ENCODE measurements at places on chromosomes 5 and 9.

DNA sequence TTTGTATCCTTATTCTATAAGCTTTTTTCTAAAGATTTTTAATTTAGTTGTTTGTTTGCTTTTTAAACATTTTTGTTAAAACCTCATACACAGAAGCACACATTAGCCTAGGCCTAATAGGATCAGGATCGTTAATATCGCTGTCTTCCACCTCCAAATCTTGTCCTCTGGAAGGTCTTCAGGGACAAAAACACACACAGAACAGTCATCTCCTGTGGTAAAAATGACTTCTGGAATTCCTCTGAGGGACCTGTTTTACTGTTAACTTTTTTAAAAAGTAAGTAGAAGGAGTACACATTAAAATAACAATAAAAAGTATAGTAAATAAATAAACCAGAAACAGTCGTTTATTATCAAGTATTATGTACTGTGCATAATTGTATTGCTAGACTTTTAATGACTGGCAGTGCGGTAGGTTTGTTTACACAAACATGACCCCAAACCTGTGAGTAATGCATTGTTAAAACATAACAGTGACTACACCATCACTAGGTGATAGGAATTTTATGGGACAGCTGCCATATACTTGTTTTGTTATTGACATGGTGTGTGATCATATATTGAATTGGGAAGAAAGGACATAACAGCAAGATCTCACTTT, 109.6 kb downstream of the ZCCHC7 start:
- no peak for DNase-seq

DNA sequence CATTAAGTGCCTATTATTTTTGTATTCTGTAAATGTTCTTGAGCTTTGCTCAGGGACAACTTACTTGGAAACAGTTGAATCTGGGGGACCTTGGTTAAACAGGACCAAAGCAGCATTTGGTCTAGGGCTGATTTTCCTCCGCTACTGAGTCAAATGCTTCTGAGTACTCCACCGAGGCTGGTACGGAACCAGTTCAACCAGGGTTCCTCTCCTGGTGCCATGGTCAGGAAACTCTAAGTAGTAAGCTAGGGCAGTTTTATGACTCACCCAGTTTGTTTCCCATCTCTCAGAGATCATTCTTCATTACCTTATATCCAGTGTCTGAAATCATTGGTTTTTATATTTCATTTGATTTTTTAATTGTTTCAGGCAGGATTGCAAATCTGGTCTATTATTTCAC, 111.9 kb upstream of the TNFAIP8 start:
- no peak for DNase-seq

DNA sequence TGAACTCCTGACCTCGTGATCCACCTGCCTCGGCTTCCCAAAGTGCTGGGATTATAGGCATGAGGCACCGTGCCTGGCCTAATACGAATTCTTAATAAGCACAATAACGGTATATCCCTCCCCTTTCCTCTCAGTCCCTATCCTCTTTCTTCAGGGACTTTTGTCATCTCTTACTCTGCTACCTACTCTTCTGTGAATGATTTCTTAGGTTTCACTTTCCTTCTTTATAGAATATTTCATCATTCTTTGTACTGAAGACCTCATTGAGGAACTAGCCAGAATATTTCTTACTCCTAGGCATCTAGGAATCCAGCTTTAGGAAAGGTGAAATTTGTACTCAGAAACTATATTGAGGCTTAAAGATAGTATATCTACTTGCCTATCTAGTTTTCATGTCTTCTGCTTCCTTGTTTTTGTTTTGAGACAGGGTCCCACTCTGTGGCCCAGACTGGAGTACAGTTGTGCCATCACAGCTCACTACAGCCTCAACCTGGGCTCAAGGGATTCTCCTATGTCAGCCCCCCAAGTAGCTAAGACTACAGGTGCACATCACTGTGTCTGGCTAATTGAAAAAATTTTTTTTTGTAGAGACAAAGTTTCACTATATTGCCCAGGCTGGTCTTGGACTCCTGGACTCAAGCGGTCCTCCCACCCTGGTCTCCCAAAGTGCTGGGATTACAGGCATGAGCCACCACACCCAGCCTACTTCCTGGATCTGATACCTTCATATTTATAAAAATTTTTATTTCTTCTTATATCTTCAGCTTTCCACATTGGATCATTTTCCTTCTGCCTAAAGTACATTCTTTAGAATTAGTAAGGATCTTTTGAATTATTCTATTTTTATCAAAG, 69.7 kb downstream of the GPBP1 start:
- DNase-seq, result no peak

GRCh38 chr9:114308361-114308950, 14.4 kb upstream of the ORM1 start:
- DNase-seq, result no peak

GRCh38 chr9:1216532-1216931, 166.4 kb downstream of the DMRT2 start:
- DNase-seq, result no peak

DNA sequence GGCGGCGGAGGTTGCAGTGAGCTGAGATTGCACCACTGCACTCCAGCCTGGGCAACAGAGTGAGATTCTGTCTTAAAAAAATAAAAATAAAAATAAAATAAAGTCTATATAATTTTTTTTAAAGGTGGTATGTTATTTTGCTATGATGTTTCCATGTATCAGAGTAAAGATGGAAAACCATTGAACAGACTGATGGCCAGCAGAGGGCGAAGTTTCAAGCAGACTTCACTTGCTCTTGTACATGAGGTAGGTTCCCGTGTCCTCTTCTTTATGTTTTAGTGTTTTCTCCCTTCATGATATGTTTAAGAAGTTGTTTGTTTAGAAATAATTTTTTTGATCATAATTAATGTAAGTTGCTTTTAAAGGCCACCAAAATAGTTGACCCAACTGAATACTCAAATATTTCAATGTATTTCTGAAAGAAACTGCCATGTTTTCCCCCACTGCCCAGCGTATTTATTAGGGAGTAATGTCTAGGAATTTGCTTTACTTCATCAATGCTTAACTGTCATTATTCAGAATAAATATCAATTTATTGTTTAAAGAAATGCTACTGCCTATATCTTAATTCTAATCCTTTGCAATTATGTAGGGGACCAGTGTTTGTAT, 146.4 kb downstream of the HACD4 start:
- peak; percentile 36 for DNase-seq

GRCh38 chr5:125390326-125390725, 643.9 kb upstream of the ZNF608 start:
- no peak for DNase-seq

DNA sequence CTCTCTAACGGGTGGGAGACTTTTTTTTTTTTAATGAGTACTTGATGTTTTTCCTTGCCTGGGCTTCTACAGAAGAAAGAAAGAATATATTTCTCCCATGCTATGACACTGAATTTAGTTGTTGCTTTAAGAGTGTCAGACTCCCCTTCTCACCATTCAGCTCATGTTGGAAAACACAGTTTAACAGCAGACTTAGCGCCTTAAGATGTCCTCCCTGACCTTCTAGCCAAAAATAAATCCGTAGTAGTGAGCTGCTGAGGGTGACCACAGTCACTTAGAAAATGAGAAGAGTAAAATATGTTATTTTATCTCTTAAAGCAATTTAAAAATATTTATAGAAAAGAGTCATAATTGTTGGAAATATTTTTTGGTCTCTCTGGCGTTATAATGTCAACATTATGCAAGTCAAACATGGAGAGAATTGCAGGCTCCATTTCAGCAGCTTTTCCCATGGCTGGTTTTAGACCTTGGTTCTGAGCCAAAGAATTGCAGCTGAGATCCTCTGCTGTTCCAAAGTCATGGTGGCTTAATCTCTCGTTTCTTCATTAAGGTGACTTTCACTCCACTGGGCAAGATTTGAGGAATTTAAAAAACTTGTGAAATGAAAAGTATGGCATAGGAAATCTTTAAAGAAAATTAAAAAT, 143.5 kb downstream of the GHR start:
- no peak for DNase-seq

DNA sequence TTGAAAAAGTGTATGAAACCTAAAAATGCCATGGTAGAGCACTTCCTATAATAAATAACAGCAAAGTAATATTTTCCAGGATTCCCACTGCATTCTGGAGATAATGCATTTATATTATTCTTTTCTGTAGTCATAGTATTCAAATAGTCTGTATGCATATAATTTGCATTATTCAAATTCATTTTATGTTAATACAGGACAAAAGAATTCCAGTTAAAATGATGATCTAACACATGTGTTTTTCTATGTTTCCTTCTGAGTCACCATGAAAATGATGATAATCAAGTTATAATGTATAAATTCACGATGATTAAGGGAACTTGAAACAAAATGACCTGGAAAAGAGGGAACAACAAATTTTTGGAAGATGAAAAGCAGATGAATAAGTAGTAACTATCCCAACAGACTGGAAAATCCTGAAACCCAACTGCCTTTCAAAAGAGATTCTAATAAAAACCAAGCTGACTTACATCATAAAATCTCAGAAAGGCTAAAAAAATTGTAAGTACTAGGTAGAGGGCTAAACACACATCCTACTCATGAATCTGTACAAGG, 358.6 kb upstream of the PAPPA start:
- DNase-seq, result no peak

DNA sequence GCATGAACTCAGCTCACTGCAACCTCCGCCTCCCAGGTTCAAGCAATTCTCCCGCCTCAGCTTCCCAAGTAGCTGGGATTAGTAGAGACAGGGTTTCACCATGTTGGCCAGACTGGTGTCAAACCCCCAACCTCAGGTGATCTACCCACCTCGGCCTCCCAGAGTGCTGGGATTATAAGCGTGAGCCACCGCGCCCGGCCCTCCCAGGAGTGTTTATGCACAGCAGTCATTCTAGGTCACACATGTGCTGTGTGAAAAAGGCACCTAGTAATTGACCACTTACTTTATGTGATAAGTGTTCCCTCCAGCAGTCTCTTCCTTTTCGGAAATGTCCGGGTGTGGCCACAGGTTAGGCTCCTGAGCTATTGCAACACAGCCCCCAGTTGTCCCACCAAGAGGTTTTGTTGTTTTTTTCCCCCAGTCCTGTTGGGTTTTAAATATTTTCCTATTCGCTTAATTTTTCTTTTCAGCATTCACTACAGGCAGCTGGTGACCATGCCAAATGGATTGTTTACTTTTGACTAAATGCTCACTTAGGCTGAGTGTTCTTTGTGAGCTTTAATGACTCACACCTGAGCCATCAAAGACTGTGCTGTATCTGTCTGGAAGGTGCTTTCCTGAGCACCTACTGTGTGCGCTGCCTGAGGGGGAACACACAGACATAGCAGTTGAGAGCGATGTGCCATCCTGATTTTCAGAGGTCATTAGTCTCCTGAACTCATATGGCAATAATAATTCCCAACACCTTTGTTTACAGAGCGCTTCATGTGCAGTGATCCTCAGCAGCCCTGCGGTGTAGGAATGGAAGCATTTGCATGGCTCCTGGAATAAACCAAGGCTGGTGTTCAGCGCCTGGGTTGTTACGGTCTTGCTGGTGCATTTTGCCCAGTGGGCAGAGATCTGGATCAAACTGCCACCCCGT, 94.3 kb downstream of the MVB12B start:
- no peak for DNase-seq

DNA sequence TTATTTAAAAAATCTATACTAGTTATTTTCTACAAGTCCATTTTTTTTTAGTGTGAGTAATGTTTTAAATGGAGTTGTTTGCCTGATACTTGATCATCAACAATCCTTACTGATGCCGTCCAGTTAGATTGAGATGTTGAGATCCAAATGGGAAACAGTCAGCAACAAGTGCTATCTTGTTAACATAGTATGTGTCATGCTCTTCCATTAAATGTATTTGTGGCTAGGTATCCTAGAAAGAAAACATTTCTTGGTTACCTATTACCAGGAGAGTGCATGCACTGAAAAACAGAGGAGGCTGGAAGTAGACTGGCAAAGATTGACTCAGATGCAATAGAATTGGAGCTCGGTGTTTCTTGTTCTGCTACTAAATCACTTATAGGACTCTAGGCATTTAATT, 123.4 kb upstream of the MAN2A1 start:
- no peak for DNase-seq

- no peak for DNase-seq
Measured at GRCh38 chr5:74951865-74952264, 85.7 kb upstream of the FAM169A start.

DNA sequence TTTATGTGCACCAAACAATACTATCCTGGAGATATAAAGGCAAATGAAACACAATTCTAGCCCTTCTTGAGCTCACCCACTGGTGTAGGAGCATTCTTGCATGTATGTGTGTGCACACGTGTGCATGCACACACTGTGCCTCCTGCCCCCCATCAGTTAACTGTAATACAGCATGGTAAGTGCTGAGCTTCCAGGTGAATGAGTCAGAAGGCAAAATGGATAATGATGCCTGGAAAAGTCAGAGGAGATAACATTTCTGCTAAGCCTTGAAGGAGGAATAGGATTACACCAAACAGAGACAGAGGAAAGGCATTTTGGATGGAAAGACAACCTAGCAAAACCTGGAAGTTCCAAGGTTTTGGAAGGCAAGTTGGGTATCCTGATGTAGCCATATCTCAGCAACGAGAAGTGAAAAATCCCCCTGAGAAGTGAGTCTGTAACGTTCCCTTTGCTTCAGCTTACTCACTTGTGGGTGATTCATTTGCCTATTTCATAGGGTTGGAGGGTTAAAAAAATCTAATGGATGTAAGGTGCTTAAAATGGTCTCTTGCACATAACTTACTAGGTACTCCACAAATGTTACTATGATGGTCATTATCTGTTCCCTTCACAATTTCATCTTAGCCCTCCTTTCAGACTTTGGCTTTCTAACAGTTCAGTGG, 101.4 kb upstream of the STC2 start:
- DNase-seq, result no peak

DNA sequence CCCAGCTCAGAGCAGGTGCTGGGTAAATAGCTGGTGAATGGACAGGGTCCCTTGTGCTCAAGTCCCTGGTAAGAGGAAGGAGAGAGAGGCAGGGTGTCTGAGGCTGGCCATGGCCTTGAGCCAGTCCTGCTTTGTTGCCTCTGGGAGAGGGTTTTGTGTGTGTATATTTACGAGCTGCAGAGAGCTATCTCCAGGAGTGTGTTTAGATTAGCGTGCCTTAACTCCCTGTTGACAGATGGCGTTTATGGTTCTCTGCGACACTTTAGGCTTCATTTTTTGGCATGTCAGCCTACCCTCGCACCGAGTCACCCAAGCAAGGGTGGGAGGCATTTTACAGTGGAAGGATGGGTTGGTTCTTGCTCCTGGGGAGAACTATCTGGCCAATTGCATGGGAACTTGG, 22.2 kb downstream of the HMCN2 start:
- DNase-seq, result no peak

- no peak for DNase-seq
Measured at GRCh38 chr9:121550041-121550440, 50.4 kb upstream of the GGTA1 start.

GRCh38 chr5:5154733-5155132, 14.6 kb downstream of the ADAMTS16 start:
- DNase-seq, result no peak

GRCh38 chr5:43498581-43498980, 14.9 kb upstream of the TMEM267 start:
- no peak for DNase-seq

- DNase-seq, result no peak
Measured at GRCh38 chr9:104300124-104300523, 203.9 kb upstream of the OR13F1 start.

- no peak for DNase-seq
Measured at GRCh38 chr9:76573905-76574760, 115.2 kb downstream of the GCNT1 start.

Data from stimulated activated CD8-positive, alpha-beta memory T cell treated with anti-CD3 and anti-CD28 coated beads, Interleukin-4, amount 100 ng/mL, for 24 hours (primary cell).